Suppressor macrophage (primary cell): ENCODE measurements at places on chromosomes 11 and 22.

GRCh38 chr11:5531053-5531831 lies 14.7 kb upstream of the UBQLNL start:
- no peak for DNase-seq

DNA sequence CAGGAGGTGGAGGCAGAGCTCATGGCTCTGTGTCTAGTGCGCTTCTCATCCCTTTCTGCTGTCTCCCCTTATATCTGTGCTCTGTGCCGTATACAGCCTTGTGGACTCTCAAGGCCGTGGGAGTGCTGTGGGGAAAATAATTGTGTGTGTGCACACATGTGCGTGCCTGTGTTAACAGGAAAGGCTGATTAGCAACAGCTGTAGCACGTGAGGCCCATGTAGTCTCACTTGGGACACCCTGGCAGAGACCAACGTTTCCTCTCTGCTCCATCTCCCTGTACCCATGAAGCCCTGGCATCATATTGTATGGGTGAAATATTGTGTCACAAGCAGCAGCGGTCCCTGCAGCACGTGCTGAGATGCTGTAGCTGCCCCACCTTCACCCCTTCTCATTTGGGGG lies 109.3 kb downstream of the LRRC32 start:
- no peak for DNase-seq

DNA sequence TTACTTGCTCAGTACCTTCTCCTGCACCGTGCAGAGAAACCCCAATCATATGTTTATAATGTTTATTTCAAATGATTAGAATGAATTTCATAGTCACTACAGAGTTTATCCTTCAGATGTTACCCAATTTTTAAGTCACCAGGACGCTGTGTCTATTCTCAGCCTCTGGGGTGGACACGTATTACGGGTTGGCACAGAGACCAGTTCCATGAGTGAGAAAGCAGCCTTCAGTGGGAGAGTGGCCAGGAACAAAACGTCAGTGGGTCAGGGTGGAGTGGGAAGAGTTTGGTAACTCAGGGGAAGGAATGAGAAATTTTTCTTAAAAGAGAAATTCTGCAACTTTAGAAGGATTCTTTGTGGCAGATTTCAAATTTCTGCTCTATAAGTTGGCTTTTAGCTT lies 77.1 kb upstream of the MTMR2 start:
- DNase-seq, result no peak

GRCh38 chr11:114079511-114080065 lies 20.1 kb downstream of the ZBTB16 start:
- DNase-seq, result no peak

DNA sequence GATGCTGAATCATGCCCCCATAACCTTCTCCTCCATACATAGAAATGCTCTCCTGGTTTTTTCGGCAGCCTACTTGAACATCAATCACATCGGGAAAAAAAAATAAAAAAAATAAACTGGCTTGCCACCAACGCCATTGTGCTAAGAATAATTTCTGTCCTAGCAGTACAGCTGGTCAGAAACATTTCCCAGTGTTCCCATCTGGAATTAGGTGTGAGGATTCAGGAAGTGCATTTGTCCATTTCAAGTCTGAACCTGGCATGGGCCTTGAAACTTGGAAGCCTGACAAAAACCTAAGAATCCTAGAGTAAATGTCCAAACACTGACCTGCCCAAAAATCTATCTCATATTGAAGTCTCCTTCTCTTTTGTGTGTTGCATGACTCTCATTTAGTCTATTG lies 16.6 kb upstream of the NAV2 start:
- no peak for DNase-seq

GRCh38 chr11:15886866-15887265 lies 469.5 kb downstream of the SOX6 start:
- no peak for DNase-seq

DNA sequence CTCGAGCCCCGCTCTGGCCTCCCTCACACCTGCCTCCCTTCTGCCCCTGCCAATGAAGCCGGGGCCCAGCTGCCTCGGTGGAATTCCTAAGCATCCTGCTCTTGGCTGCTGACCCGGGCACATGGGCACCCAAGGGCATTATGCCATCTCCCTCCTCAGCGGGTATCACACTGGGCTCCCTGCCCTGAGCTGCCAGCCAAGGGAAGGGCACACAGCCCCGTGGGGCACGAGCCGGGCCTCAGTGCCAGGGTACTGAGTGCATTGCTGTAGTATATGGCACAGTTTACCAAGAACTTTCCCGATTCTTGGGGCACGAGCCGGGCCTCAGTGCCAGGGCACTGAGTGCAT lies 43.8 kb upstream of the JAM3 start:
- no peak for DNase-seq

DNA sequence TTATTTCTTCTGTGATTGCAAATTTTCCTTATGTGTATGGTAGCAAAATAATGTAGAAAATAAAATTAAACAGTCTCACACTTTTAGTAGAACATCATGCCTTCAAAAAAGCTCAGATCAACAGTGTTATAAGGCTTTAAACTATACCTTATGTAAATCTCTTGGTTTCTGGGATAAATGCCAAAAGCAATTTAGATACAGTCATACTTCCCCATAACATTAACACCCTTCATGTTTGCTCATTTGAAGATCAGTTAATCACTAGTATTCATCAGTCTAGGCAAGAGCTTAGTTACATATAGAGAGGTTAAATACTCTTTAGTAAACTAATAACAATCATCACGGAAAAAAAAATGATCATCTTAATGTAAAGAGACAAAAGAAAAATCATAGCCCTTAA lies 421.8 kb upstream of the ANO3 start:
- DNase-seq, result no peak

GRCh38 chr11:61110255-61111049 lies 8.2 kb downstream of the CD5 start:
- DNase-seq, result no peak

DNA sequence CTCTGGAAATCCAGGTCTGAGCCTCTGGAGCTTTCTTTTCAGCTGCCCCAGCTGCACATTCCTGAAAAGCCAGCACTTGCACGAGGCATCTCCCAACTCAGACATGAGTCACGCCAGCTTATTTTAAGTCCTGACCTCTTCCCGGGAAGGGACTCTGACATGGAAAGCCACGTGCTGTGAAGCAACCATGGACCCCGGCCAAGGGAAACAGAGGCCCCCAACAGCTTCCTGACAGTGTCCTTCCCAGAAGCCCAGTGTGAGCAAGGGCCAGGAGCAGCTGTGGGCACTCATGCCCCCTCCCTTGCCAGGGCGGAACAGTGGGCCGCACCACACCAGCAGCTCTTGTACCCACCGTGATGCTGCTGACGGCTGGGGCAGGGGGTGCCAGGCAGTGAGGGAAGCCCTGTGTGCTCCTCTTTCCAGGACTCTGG lies 118.8 kb upstream of the CADM1 start:
- DNase-seq, result no peak
